ENCODE measurements at places on chromosomes 5 and 9.
A peak's percentile ranks its signal among the peaks of the same experiment; 100 is the strongest.

DNA sequence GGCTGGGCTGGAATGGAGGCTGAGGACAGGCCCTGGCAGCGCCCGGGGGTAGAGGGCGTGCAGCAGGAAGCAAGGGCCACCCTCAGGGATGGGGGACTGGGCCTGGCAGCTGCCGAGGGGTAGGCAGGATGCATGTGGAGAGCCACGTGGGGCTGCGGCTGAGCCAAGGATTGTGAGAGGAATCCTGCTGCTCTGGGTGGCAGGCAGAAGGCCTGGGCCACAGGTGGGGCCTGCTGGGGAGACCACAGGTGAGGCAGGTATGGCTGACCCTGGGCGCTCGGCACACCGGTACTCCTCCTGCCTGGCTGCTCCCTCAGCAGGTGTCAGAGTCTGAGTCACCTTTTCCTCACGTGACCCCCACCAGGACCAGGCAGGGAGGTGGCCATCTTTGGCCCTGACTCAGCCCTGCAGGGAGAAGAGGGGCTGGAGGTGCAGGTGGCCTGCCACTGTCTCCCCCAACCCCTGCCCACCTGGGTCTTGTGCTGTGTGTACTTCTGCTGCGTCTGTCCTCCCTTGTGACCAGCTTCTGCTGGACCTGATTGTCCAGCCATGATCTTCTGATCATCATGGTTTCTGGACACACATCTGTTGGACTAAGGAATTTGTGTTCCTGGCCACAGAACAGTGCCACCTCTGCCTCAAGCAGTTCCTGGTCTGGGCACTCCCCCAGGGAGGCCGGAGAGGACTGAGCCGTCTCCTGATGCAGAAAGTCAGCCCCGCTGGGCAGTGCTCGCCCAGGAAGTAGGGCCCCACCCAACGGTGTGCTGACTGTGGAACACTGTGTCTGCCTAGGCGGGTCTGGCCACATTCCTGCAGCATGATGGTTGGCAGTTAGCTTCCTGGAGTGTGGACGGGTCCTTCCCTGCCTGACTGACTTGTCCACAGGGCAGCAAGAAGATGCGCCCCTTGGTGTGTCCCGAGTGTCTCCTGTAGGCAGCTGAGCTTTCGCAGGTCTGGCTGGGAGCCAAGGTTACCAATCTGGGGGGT, 6.4 kb downstream of the ARRDC1 start:
- no peak for DNase-seq

GRCh38 chr5:1105350-1106265, 6.3 kb downstream of the SLC12A7 start:
- DNase-seq = peak; percentile 59

DNA sequence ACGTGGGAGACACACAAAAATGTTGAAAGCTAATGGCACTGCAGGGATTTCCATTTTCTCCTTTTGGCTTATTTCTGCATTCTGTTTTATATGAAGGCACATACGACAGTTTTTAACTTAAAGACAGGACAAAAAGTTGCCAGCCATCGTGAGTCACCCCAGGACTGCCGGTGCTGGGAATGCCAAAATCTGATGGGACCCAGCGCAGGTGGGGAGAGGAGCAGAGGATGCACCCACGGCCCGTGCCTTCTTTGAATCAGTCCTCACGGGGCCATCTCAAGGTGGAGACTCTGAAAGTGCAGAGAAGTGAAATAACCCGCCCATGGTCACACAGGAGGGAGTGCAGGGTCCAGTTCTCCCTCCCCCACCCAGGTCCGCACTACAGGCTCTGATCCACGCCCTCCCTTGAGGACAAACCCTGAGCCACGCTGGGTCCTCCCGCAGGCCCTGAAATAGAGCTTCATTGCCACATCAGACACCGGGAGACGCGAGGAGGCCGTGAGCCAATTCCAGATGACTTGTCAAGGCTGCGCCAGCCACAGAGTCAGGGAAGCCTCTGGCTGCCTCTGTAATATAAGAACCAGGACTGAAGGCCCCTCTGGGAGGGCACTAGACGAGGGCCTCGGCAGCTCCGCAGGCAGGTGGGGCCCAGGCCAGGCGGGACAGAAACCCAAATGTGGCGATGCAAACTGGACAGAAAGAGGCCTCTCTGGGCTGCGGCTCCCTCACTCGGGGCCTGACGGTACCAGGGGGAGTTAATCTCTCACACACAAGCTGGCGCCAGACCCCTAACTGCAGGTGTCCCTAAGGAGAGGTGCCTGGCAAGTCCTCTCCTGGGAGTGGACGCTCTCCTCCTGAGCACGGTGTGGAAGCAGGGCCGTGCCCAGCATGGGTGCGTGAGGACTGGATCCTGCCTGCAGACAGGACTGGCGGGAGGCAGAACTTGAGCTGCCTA, 22.9 kb downstream of the ADAMTS2 start:
- DNase-seq = no peak

DNA sequence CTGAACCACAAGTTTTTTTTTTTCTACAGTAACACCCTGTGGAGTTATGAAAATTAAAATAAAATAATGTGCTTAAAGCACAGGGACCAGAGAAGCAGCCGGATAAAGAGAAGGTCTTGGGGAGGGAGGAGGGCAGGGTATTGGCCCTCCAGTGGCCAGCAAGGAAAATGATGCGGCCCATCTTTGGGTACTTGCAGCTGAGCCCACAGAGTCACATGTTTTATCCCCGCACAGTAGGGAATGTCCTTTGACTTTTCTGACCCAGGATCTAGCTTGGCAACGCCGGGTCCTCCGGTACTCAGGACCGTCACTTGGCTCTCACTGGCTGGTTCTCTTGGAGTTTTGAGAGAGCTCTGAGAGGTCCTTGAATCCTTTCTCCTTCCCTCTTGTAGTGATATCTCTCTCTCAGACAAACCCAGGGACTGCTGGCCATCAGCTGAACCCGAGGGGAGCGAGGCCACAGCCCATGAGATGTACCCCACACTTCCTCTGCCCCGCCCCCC, 35.3 kb upstream of the HSPA9 start:
- DNase-seq = no peak

DNA sequence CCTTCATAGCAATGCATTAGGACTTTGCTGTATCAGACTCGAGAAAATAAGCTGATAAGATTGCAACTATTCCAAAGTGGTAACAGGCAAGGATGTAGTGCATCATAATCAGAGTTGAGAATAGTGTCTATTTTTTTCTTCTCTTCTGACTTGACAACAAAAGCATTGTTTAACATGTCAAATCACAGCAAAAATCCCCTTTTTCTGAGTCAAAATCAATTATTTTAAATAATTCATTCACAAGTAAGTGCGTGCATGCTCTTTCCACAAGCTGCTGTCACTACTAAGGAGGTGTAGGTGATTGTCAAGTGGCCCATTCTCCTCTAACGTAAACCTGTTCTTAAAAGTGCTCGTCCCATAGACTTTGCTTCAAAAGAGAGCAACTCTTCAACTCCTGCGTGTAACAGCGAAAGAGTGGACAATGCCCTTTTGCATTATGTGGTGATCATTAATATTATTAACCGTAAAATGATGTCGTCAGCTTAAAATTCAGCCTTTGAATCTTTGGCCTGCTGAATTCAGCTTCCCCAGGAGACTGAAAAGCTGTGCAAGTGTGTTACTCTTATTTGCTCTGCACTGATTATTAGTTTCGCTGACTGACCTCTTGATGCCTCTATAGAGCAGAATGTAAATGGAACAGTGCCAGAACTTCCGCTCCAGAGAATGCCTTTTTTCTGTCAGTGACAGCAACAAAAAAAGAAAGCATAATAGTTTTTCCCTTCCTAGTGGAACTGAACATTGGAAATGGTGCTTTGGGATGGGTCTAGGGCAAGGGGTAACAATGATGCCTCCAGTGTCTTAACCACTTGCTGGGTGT, 680.8 kb upstream of the SEMA6A start:
- no peak for DNase-seq

- no peak for DNase-seq
These were observed 584.6 kb upstream of the CDH18 start for GRCh38 chr5:20572614-20573013.

DNA sequence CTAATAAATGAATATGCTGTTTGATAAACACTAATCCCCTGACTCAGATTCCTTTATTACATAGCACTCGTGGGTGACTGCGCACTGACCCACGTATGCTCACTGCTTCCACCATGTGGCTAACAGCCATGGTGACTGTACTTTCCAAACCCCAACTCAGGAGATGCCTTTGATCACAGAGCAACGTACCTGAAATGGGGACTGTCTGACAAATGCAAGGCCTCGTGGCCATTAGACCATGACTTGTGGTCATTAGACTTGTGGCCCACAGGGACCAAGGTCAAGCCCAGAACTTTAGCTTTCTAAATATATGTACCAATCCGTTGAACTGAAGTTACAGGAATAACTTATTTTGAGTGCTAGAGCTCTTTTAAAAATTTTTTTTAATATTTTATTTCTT, 46.6 kb downstream of the CYFIP2 start:
- peak; percentile 64 for DNase-seq

- no peak for DNase-seq
These were observed 1.3 kb downstream of the C5orf15 start for GRCh38 chr5:133967124-133967523.

- DNase-seq = no peak
These were observed 1.6 kb upstream of the PRRC1 start for GRCh38 chr5:127515693-127516440.

DNA sequence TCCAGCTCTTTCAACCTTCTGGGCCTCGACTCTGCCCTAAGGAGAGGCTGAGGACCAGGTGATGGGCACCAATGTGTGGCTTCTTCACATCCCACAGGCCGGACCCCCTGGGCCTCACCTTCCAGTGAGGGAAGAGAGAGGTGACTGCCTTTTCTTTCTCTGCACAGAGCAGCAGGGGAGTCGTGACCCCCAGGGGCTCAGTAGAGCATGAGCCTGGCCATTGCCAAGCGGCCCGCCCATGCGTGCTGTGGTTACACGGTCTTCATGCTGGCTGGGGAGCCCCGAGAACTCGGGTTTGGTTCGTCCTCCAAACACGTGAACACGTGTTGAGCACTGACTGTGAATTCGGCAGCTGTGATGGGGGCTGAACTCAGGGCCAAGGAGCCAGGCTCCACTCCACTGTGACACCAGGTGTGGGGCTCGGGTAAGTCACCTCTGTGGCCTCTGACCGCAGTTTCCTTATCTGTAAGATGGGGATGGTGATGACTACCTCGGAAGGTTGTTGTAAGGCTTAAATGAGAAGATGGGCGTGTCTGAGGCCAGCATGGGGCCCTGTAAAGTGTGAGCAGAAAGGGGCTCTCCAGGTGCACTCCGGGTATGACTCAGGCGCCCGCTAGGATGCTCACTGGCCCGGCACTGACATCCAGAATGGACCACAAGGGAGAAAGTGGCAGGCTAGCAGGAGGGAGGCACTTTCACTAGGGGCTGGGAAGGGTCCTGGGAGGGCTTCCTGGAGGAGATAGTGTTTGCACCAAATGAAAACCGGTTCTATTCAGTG, 13.4 kb upstream of the GRHPR start:
- DNase-seq = peak; percentile 62

- DNase-seq = no peak
These were observed 187.6 kb downstream of the GABBR2 start for GRCh38 chr9:98521141-98521540.

- no peak for DNase-seq
These were observed 343.6 kb downstream of the CSNK1G3 start for GRCh38 chr5:123855609-123856008.

- no peak for DNase-seq
These were observed 45.6 kb downstream of the NLN start for GRCh38 chr5:65767565-65767964.

DNA sequence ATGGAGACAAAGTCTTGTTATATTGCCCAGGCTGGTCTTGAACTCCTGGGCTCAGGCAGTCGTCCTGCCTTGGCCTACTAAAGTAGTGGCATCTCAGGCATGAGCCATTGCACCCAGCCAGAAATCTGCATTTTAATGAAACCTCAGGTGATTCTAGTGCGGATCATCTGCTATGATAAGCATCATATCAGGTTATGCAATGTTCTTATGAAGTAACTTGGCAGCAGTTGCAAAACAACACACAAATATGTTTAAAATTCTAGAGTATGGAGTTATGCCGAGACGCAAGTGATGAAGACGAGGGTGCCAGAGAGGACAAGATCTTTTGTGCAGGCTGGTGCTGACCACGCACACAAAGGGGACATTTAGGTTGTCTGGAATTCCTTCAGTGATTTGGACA, 153.2 kb upstream of the MEF2C start:
- no peak for DNase-seq

Data from activated CD4-positive, alpha-beta T cell treated with anti-CD3 and anti-CD28 coated beads for 4 hours (primary cell).